ENCODE measurements at places on chromosomes 4 and X.
A peak's percentile ranks its signal among the peaks of the same experiment; 100 is the strongest.

- no peak for DNase-seq
Measured at GRCh38 chr4:6115746-6116586, 84.4 kb downstream of the JAKMIP1 start.

DNA sequence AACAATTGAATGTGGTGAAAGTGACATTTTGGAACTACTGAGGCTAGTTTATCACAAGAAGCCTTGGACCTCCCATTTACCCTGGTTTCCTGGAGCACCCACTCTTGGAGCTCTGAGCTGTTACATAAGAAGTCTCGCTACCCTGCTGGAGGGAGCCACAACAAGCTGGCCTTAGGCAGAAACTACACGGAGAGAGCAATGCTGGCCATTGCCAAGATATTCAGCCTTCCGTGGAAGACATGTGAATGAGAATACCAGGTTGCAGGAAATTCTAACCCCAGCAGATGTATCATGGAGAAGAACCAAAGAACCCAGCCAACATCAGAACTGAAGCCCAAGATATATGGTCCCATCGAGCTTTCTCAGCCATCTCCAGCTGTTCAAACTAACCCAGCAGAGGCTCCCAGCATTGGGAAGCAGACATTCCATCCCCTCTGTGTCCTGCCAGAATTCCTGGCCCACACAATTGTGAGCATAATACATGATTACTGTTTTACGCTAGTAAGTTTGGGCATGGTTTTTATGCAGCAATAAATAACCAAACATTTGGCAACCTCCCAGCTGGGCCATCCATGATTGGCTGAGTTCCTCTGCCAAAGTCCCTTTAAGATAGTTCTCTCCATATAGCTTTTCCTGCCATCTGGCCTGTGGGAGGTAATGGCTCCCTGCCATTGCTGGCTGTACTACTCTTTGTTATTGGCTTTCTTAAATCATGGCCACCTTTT lies 17.9 kb upstream of the PDE5A start:
- DNase-seq, result no peak

- DNase-seq, result no peak
Measured at GRCh38 chrX:16743604-16744325, 24.4 kb downstream of the SYAP1 start.

DNA sequence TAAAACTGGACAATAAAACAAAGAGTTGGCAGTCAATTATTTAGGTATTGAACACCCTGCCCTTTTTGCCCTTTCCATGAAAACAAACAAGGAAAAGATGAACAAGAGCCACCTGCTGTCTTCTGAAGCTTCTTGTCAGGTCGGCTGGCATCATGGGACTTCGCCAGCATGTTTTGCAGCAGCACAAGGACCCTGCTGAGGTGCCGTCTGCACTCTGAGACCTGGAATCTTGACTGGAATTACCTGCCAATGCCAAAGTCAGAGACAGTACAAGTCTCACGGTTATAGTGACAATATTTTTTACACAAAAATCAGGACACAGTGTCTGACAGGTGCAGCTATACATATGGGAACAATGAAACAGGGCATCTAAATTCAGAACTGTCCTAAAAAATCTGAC lies 284.5 kb downstream of the GASK1B start:
- no peak for DNase-seq

GRCh38 chr4:147799986-147800555 lies 68.2 kb downstream of the ARHGAP10 start:
- no peak for DNase-seq

DNA sequence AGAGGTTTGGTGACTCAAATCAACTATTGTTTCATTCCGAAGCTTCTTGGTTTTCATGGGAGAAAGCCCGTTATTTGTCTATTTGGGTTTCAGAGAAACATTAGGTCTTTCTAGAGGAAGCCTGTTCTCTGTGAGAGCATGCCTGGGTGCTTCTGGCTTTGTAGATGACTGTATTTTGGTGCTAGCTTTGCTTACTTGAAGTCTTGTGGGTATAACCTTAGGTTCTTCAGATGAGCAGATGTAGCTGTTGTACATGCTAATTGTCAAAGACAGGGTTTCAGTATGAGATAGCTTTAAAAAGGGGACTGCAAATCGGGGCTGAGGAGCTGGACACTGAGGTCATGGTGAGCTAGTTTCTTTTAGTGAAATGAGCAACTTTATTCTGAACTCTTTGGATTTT lies 7.9 kb upstream of the STOX2 start:
- no peak for DNase-seq

- peak; percentile 54 for DNase-seq
Measured at GRCh38 chr4:138677748-138678147, 337.8 kb upstream of the NOCT start.

GRCh38 chrX:41718481-41719235 lies 5.3 kb upstream of the GPR82 start:
- DNase-seq, result no peak

GRCh38 chr4:3361406-3361805 lies 68.6 kb downstream of the RGS12 start:
- DNase-seq, result no peak

All from Karpas-422 (cell line).